Subcutaneous adipose tissue (tissue), 4 donors: ENCODE measurements at places on chromosomes 6 and 20. TPM values are rescaled to one million over a fixed set of nuclear protein-coding genes. Genes with fewer than 3 reads are reported as not detected.

The LY86 gene
- total RNA-seq: 3.9 TPM

The ZNF334 gene
- 11.1 TPM for total RNA-seq

The WFDC2 gene
- total RNA-seq: not detected

The LPA gene
- not detected for total RNA-seq

The COL9A3 gene
- not detected for total RNA-seq

The ARMC12 gene
- 1.1 TPM for total RNA-seq

The PTPRA gene
- total RNA-seq: 94.2 TPM

The ADAM33 gene
- total RNA-seq: 36.2 TPM

The PSORS1C1 gene
- total RNA-seq: 0.94 TPM

The NR2E1 gene
- total RNA-seq: not detected

The PRSS16 gene
- not detected for total RNA-seq
